ENCODE measurements at places on chromosomes 6 and 20.

DNA sequence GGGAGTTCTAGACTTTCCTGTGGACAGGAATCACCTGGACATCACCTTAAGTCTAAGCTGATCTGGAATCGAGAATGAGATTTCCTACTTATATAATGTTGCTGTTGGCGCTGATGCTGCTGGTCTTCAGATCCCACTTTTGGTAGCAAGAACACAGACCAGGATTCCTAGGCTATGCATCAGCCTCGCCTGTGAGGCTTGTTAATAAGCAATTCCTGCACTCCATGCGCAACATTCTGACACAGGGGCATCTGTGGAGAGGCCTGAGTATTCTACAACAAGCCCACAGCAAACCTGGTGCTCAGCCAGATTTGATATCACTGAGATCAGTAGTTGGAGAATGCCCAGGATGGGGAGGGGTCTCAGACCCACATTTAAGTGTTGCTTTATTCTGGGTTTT, 52.0 kb upstream of the TRIM26 start:
- no peak for DNase-seq

DNA sequence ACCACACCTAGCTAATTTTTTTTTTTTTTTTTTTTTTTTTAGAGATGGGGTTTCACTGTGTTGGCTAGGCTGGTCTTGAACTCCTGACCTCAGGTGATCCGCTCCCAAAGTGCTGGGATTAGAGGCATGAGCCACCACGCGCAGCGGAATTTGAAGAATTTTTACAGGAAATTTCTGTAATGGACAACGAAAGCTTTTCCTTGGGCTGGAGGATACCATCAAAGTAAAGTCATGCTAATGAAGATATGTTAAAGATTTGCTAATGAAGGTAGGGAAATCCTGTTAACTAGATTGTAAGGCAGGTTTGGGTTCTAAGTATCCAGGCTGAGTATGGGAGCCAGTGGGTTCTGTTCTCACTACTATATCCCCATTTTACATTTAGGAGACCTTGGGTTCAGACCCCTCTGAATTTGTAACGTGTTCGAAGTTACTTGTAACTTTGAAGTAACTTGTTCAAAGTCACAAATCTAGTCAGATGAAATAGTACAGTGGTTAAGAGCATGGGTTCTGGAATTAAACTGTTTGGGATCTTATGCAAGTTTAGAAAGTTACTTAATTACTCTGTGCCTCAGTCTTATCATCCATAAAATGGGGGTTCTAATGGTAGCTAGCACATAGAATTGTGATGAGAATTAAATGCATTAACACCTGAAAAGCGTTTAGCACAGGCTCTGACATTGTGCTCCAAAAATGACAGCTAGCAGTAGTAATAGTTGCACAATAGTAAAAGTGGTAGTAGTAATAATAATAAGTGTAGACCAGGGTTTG, 123.4 kb upstream of the GPR6 start:
- no peak for DNase-seq

- no peak for DNase-seq
These were observed 122.8 kb upstream of the B3GAT2 start for GRCh38 chr6:71079677-71080076.

DNA sequence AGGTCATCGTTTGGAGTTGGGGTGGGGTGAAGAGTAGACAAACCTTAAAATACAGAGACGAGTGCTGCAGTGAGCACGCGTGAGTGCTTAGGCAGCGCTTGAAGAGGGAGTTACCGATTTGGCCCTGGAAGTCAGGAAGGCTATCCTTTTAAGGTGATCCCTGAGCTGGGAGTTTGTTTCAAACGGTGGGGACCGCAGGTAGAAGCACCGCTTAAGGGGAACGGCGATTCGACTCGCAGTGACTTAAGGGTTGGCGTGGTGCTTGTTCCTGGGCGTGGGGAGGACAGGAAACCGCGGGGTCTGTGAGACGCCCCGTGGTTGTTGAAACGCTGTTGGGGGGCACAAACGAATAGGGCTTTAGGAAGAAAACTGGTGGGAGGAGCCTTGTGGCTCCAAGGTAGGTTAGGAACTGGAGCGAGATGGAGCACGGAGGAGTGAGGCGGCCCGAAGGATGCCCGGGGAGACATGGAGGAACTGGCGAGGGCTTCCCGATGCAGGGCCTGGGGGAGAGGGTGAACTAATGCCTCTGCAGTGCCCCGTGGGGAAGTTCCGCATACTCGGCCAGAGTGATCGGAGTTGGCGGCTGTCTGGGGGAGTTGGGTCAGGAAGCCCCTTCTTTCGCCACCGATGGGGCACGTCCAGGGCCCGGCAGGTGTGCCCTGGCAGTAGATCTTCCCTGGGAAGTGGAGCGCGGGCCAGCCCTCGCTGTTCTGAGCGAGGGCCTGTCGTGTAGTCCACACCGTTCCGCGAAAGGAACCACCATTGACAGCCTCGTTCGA, 1.3 kb upstream of the CDYL start:
- DNase-seq = no peak

- DNase-seq = peak; percentile 24
These were observed 126.6 kb downstream of the ADAT2 start for GRCh38 chr6:143323729-143324470.

GRCh38 chr20:60224914-60225313, 266.7 kb downstream of the CDH26 start:
- DNase-seq = no peak

Data from SK-N-MC (cell line).